ENCODE measurements at places on chromosomes 12 and 14.

DNA sequence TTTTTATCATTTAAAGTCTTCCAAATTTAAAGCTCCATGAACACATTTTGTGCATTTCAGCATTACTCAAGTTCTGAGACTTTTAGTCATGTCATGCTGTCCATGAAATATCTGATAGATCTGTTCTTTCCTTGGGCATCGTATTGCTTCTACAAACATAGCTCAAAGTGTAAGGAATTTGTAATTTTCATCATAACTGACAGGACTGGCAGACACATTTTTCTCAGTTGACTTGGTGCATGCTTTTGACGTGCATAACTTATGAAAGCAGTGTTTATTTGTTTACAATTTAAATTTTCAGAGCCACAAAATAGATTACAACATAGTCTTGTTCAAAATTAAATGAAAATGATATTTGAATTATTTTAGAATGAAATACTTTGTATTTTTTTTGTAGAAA is 812.1 kb upstream of the NOVA1 start:
- DNase-seq = no peak

- no peak for DNase-seq
These were observed 74.0 kb upstream of the MDM1 start for GRCh38 chr12:68406134-68406576.

- no peak for DNase-seq
These were observed 43.1 kb upstream of the PSMC1 start for GRCh38 chr14:90213099-90213748.

DNA sequence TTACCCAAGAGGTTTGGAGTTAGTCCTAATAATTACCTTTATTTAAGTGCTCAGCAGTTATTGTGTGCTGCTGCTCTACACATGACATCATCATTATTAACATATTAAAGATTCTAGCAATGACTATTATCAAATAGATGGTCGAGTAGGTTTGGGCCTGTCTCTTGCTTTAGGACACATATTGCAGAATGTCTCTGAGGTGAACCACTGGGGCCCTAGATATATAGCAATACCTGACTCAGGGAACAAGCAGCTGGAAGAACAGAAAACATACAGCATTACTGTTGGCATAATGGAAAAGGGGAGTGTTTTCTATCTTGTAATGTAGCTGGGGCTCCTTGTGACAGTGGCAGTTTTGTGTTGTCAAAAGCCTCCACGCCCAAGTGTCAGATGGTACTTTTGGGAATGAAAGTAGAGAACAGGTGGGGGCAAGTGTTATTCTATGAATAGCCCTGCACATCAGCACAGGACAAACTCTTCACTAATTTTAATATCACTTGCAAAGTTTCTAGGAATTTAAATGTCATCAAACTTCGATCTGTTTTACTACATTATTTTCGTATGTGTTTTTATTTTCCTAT is 54.6 kb downstream of the C12orf56 start:
- no peak for DNase-seq

GRCh38 chr14:78848234-78848820 is 678.2 kb downstream of the NRXN3 start:
- DNase-seq = no peak

DNA sequence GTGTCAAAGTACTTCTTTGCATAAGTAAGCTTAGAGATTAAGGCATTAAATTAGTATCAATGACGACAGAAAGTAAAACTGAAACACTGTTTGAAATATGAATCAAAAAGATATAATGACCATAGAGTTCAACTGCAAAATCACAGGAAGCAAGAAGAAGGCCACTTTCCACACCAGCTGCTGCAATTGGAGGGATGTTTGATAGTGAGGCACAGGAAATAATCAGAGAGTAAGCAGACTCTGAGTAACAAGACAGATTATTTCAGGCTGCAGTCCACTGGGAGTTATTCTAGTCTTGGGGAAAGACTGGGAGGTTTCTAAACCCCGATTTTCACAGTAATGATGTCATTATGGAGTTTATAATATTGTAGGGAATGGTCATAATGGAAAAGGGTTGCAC is 12.9 kb downstream of the MDGA2 start:
- DNase-seq = no peak

DNA sequence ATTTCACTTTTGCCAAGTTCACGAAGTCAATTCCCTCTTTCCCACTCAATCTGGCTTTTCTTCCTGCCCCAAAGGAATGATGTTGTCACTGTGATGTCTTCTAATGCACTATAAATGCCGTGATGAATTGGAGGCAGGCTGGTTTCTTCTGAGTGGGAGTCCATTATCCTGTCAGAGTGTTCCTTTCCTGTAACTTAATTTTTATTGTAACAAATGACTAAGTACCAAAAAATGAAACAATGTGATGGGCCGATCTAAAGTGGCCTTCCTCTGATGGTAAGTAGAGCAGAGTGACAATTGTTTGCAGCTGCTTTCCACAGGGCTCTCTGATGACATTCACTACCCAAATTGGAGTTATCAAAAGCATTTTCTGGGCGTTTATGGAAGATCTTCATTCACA is 22.2 kb downstream of the TMEM30B start:
- DNase-seq = no peak

DNA sequence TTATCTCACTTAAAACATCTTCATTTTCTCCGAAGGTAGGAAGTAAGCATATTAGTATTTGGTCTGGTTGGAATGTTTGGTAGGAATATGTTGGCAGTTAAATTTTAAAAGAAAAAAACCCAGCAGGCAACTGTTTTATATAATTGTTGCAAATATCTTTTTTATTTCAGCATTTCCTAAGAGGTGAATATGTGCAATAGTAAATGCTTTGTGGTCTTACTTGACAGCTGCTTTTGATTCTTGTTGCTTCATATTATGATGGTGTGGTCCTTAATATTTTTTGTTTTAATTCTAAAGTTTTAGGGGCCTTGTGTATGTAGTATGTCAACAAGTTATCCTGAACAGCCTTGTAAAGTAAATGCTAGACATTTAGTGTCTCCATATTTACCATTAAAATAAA is 6.3 kb downstream of the TRAFD1 start:
- DNase-seq = no peak

GRCh38 chr12:53670971-53671370 is 4.9 kb downstream of the ATP5MC2 start:
- DNase-seq = no peak

DNA sequence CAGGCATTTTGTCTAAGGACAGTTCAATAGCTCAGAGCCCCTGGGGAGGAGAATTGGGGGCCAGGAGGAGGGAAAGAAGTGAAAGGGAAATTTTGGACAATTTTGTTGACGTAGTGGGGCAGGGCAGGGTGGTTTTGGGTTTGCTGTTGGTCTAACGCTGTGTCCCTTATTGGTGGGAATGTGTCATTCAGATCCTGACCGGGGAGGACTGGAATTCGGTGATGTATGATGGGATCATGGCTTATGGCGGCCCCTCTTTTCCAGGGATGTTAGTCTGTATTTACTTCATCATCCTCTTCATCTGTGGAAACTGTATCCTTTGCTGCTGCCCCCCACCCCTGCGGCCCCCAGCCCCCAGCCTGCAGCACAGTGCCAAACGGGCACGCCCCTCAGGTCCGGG is 212.1 kb upstream of the FKBP4 start:
- DNase-seq = no peak

- DNase-seq = no peak
These were observed 81.2 kb upstream of the ETV6 start for GRCh38 chr12:11568155-11568761.

- DNase-seq = no peak
These were observed 72.6 kb downstream of the LRP6 start for GRCh38 chr12:12194206-12194605.

DNA sequence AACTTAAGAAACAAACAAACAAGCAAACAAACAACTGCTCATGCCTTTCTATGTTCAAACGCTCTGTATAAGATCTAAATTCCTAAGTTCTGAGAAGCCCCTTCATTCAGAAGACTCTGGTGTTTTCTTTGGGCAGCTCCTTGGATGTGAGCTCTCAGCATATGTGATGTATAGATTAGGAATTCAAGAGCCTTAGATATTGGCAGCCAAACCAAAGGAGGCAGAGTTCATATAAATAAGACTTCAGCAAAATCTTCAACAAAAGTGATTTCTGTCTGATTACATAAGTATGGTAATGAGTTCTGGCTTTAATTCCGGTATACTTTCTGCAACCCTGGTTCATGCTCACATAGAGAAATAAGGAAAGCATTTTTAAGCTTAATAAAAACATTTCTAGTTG is 145.6 kb downstream of the DYRK2 start:
- no peak for DNase-seq

GRCh38 chr12:100189636-100190394 is 10.8 kb upstream of the ACTR6 start:
- DNase-seq = no peak

DNA sequence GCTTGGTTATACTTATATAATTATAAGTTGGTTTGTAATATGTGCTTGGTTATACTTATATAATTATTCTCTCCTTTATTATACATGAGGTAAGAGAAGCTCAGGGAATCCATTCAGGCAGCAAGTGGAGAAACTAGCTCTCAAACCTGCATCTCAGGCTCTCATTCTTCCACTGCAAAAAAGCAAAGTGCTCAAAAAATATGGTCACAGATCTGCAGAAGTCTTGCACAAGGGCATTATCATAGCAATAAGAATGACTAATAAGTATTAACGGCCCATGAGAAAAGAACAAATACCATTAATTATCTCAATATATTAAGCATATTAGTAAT is 476 bp upstream of the TRAFD1 start:
- no peak for DNase-seq

GRCh38 chr14:31137214-31137889 is 70.2 kb downstream of the HECTD1 start:
- no peak for DNase-seq

DNA sequence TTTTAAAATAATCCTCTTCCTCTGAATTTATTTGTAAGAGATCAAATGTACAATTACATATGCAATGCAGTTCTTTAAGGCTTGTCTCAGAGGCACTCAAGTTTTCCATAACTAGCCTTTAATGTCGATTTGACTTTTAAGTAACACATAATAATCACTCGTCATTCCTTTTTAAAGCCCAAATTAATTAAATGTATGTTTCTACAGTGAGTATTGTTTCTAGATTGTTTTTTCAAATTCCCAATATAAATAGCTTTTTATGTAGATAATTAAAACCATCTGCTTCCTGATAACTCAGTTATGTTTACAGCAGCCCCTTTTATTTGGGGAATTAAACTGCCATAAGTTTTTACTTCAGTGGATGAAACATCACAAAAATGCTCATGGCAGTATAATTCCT is 185.1 kb downstream of the ETNK1 start:
- no peak for DNase-seq

DNA sequence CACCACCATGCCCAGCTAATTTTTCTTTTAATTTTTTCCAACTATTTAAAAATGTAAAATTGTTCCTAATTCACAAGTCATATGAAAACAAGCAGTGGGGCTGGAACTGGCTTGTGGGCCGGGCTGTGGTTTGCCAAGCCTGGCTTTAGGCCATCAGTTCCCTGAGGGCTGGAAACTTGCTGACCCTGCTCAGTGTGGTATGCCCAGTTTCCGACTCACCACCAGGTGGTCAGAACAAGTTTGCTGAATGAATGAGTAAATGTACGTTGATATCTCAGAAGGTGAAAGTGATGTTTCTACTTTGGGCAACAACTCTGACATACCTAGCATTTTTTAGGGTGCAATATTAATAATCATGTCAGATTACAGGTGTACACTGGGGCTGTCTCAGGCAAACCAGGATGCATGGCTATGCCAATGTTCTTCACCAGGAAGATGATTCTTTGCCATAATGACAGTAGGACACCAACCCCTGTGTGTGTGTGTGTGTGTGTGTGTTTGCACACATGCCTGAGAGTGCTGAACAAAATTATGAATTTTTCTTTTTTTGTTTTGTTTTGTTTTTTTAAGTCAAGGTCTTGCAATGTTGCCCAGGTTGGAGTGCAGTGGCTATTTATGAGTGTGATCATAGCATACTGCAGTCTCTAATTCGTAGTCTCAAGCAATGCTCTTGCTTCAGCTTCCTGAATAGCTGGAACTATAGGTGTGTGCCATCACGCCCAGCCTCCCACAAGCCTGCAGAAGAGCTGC is 106.1 kb downstream of the PTPN11 start:
- no peak for DNase-seq

GRCh38 chr12:108316176-108317086 is 22.7 kb downstream of the CMKLR1 start:
- no peak for DNase-seq

DNA sequence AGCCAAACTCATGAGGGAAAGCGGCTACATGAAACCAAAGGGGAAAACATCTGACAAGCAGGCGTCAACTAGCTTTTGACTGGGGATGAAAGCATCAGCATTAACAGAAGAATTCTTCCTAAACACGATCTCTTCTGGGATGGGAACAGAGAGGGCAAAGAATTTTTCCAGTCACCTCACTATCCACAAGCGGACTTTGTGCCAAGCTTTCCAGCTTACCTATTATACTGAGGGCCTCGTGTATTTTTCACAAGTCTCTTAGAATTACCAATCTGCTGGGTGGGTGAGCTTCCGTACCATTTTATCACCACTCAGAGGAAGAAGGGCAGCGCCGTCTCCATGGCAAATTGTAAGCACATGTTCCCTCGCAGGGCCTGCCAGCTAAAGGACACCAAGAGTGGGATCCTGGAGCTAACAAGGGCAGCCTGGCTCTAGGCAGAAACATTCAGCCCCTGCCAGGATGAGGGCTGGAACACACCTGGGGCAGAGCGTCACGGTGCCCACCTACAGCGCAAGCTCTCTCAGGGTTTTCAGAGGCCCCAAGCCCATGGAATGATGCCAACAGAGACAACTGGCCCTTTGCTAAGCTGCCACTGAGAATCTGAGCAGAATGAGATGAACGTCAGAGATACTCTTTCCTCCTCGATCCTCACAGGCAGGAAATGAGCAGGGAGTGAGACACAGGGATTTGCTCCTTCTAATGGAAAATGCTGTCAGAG is 74.6 kb downstream of the CHGA start:
- DNase-seq = no peak

DNA sequence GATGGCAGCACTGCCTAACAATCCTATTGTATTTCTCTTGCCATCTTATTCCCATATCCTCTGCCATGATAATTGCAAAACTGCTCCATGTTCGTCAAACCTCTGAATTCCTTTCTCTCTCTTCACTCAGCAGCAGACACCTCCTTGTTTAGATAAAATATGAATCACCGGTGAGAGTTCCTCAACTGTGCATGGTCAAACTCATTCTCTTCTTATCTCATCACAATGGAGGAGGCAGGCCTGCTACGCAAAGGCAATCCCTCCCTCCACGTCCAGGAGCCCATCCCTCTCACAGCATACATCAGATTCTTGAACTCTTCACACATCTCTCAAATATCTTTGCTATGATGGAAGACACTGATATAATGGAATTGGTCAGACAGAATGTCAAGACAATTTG is 90.1 kb upstream of the DAAM1 start:
- no peak for DNase-seq

GRCh38 chr14:29168149-29168548 is 401.6 kb downstream of the FOXG1 start:
- DNase-seq = no peak

All from activated T-cell treated with anti-CD3 and anti-CD28 coated beads for 1 hour (primary cell).